ENCODE measurements at places on chromosomes 12 and 14.

DNA sequence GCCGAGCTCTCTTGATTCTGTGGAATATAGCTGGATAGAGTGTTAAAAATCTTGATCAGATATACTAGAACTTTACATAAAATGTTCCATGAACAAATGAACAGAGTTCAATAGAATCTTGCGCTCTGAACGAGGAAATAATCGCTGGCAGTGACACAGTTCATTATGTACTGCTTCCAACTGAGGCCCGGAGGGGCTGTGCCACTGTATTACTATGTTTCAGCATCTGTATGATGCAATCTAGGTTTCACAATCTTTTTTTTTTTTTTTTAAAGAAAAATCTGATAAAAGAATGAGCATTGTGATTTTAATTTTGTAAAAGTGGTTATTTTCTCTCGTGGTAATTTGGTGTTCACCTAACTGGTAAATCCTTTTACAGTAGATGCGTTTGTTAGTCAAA lies 77.2 kb downstream of the FERMT2 start:
- DNase-seq: no peak

DNA sequence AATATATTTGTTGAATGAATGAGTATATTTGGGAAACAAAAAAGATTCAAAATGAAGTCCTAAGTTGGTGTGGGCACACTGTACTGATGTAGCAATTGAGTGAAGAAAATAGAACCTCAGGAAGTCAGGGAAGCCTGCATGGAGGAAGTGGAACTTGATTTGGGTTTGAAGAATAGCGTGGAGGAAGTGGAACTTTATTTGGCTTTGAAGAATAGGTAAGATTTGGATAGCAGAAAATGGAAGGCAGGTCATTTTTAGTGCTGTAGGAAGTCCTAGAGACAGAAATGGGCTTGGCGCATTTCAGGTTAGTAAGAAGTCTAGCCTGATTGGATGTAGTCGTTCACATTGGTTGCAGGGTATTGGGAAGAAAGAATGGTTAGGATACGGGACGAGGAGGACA lies 5.4 kb downstream of the C12orf75 start:
- no peak for DNase-seq

DNA sequence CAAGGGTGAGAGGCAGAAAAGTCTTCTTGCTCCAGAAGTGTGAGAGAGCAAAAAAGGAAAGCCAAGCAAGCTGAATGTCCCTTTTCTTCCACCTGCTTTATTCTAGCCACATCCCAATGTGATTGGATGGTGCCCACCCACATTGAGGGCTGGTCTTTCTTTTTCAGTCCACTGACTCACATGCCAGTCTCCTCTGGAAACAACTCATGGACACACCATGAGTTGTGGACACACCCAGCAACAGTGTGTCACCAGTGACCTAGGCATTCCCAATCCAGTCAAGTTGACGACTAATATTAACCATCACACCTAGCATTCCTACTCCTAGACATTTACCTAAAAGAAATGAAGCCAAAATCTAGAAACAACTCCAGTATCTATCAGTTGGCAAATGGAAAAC lies 7.2 kb upstream of the DICER1 start:
- DNase-seq: no peak

DNA sequence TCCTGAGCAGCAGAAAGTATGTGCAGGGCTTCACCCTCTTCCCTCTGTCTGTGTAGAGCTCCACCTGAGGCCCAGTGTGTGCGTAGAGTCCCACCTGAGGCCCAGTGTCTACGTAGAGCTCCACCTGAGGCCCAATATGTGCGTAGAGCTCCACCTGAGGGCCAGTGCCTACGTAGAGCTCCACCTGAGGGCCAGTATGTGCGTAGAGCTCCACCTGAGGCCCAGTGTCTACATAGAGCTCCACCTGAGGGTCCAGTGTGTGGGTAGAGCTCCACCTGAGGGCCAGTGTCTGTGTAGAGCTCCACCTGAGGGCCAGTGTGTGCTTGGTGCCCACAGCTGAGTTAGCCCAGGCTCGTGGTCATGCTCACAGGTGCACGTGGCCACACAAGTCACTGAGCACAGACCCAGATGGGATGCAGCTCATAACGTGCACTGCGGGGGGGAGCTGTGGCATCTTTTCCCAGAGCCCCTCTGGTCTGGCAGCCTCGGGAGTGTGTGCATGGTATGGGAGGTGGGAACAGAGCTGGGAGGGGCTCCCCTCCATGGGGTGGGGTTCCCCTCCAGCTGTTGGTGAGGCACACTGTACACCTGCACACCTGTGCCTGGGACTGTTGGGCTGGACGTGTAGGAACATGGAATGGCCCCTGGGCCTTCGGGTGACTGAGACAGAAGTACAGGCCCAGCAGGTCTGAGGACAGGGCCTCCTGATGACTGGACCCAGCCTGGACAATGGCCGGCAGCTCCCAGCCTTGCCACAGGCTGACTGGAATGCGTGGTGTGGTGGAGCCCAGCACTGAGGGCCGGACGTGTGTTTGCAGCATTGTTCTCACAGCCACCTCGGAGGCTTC lies 20.1 kb downstream of the PACS2 start:
- DNase-seq: no peak

DNA sequence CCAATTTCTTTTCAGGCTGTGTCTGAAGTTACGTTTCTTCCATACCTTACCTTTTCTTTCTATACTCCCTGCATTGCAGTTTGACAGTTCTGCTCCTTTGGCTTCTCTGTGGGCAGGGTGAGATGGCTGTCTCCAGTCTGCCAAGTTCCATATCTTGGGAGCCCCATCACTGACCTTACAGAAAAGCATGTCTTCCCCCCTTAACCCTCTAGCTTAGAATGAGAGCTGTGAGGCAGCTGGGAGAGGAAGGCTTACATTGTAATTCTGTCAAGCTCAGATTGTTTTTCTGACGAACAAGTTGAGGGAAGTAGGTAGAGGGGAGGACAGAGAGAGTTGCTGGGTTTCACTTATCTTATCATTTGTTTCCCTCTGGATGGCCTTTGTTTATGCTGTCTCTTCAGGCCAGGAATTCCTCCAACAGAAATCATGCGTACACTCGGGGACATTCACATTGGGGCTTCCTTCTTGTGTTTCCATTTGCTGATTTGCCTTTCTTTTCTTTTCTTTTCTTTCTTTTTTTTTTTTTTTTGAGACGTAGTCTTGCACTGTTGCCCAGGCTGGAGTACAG lies 9.3 kb downstream of the DAAM1 start:
- no peak for DNase-seq
